Islet precursor cell (in vitro differentiated cells): ENCODE measurements at places on chromosomes 16 and 17.

DNA sequence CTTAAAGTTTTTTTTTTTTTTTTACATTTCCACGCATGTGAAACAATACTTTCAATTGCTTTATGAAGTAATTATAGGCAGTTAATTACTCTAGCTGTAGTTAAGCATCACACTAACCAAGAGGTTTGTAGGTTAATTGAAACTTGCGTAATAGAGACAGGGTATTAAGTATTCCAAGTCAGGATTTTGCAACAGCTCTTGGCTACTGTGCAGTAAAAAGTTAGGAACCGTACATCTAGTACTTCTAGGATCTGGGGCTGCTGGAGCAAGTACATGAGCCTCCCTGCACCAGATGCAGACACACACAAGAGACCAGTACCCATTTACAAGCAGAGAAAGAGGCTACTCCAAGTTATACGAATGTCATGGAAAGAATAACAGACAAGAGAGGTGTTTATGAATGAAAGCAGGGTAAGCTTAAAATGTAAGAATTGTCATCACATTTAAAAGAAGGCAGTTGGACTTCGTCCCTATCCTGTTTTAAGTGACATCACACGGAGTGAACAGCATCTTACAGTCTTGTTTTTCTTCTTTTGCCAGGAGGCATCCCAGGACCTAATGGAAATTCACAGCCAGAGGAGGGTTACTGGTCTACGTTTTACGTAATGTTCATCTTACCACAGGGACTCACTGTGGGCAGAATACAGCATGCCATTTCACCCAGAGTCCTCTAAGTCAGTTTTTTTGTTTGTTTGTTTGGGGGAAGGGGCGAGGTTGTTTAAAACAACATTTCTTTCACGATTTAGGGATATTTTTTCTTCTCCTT, 379.6 kb upstream of the PSMD7 start:
- no peak for DNase-seq

GRCh38 chr16:17526956-17527937, 56.5 kb upstream of the XYLT1 start:
- DNase-seq, result no peak

GRCh38 chr16:26111900-26112299, 420.1 kb downstream of the HS3ST4 start:
- DNase-seq, result no peak

DNA sequence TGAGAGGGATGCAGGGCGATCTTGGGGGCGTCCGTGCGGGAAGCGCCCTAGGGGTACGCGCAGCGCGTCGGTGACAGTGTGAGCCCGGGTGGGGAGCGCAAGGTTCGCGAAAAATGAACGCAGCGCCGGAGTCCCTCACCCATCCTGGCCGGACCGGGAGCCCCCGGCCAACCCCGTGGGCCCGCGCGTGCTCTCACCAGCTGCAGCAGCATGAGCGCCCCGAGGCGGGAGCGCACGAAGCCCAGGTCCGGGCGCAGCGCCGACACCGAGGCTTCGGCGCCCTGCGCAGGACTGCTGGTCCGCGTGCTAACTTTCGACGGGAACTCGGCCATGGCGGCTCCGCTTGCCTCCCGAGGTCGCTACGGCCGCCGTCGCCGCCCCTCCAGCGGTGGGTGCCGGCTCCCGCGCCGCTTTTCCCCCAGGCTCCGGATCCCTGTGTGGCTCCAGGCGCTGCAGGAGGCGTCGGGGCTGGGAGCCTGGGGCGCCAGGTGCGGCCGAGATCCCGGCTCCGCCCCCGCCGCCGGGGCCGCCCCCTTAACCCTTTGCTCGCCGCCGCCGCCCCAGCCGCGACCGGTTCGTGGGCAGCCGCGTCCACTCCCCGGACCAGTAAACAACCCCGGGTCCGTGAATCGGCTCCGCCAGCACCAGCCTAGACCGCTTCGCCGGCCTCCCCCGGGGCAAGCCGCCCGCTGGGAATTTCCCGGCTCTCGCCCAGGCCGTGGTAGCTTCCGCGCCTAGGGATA, at the start of gene PLLP:
Gene PLLP (minus strand): TSS at position 464 of the 743 bp plus-strand sequence. CDS start 132 bp downstream, at position 332.
- peak; percentile 69 for DNase-seq

GRCh38 chr17:76887802-76888201, 19.6 kb downstream of the MGAT5B start:
- no peak for DNase-seq
